COLO829 (cell line): ENCODE measurements at places on chromosomes 5 and 9.
A peak's percentile ranks its signal among the peaks of the same experiment; 100 is the strongest.

GRCh38 chr5:146877783-146878475 lies 628 bp downstream of the PPP2R2B start:
- no peak for DNase-seq

GRCh38 chr5:22391956-22392355 lies 461.2 kb downstream of the CDH12 start:
- DNase-seq = no peak

GRCh38 chr9:74035786-74036185 lies 461.3 kb upstream of the RORB start:
- DNase-seq = peak; percentile 50

- DNase-seq = peak; percentile 87
These were observed 5.5 kb upstream of the AQP3 start for GRCh38 chr9:33452828-33453271.

DNA sequence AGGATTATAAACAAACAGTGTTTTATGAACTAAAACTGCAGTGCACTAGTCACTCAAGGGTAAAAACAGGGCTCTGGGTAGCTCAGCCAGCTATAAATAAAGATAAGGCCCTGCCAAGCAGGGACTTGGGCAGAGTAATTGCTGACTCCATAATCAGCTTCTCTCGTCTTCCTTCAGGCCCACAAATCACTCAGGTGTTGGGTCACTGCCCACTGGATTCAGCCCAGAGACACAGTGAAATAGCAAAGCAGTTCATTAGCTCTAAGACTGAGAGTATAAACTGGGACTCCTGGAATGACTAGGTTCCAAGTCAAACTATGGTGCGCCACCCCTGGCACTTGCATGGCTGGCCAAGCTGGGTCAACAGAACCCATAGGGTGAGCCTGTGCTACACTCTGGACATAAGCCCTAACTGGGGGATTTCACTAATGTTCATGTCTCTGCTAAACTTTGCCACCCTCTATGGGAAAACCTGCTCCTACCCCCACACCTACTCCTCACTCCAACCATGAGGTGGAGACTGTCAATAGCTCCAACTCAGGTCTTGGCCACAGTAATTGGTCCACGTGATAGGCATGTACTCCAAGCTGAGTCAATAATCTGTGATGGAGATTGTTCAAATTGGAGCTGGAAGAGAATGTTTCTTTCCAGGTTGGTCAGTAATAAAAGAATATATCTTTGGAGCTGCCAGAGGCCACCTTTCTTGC lies 158.5 kb downstream of the SLIT3 start:
- no peak for DNase-seq

GRCh38 chr5:7261049-7261448 lies 134.9 kb upstream of the ADCY2 start:
- peak; percentile 17 for DNase-seq

DNA sequence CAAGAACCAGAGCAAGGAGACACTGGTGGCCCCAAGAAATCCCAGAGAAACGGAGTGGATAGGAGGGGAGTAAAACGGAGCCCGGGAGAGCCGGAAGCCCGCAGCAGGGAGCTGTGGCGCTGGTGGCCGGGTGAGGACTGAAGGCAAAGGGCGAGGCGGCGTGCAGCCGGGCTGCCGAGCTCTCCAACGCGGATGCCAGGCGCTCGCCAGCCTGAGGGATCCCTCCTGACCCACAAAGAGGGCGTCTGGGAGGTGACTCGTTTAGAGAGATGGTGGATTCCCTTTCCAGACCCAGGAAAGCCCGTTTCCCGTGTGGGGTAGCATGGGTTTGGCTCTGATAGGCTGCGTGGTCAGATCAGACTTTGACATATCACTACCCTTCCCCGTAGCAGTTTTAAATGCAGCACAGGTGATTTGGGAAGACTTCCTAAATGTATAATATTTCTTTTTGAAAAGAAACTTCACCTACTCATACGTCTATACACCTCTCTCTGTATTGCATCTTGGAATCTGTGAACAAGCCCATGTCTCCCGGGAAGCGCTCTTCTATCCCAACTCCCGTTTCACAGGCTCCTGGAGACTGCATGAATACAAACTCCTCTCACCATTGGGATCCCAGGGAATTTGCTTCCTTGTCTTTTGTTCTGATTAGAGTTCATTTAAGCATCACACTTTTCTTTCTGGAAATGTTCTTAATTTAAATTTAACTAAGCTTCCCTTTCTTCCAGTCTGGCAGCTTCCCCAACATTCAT lies 158.1 kb downstream of the C9orf152 start:
- DNase-seq = no peak

DNA sequence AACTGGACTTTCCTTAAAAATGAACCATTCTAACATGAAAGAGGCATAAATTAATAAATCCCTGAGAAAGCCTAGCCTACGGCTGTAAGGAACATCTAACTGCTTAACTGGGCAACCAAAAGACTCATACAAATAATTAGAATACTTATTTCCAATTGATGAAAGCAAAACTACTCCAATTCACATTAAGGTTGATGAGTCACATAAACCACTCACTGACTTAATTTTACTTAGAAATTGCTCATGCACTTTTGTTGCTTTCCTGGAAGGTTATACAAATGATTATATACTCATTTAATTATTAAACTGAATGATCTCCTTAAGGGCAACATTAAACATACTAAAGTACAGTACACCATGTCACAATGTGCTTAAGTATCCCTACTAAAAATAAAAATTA lies 101.9 kb downstream of the NFIB start:
- DNase-seq = peak; percentile 8

- DNase-seq = no peak
These were observed 1239.1 kb downstream of the CDH12 start for GRCh38 chr5:21613971-21614488.

DNA sequence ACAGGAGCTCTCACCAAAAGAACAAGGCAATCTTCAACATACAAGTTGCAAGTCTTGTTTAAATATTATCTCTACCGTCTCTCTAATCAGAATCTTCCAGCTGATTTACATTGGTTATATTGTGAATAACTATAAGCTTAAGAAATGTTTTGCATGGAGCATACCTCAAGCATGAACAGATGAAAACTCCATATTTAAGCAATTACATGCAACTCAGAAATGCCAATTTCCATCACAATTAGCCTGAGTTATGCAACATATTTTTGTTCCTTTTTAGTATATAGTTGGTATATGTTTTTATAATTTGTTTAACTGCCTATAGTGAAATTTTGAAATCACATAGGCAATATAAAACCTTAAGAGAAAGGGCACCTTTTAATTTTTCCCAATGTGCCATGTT lies 142.5 kb downstream of the DENND1A start:
- no peak for DNase-seq

DNA sequence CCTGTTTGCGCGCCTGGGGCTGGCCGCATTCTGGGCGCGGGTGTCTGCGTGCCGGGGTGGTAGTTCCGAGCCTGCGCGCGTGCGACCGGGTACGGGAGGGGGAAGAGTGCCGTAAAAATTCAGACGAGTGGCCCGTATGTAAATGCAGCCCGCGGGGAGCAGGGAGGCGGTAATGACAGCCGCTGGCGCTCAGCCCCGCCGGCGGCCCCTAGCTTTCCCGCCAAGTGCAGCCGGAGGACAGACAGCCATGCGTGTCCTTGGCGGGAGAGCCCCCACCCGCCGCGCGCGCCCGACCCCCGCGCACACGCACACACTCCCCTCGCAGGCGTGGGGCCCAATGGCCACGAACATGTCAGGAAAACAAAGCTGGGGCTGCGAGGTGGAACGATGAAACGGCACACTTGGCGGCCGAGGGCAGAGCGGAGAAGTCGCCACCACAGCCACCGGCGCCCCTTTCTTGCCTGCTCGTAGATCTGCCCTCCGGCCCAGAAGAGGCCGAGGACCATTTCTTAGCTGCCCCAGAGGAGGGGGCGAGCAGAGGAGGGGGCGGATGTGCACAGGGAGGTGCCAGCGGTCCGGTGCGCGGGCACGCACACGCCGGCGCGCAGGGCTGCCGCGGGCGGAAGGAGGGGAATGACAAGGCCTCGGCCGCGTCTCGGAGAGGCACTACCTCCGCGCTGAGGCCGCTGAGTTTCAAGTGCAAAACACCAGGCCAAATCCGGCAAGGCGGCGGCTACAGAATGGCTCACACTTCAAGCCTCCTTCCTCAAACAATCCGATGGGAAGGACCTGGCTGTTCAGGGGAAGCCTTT lies 208.4 kb downstream of the MEF2C start:
- DNase-seq = no peak

- DNase-seq = no peak
These were observed 5.6 kb upstream of the C5 start for GRCh38 chr9:121055642-121056143.

DNA sequence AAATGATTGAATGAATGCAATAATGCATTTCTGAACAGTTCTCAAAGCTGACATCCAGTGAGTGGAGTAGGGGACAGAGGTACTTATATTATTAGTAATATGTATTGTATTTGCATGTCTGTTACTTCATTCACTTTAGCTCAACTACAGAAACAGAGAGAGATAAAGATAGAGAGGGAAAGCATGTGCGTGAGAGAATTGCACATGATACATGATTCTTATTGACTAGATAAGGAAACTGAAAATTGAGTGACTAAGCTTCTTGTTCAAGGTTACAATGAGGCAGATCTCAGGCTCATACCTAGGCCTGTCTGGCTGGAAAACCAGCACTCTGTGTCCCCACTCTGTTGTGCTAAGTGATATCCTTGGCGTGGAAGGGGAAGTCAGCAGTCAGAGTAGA lies 337.7 kb upstream of the KLF4 start:
- DNase-seq = no peak

DNA sequence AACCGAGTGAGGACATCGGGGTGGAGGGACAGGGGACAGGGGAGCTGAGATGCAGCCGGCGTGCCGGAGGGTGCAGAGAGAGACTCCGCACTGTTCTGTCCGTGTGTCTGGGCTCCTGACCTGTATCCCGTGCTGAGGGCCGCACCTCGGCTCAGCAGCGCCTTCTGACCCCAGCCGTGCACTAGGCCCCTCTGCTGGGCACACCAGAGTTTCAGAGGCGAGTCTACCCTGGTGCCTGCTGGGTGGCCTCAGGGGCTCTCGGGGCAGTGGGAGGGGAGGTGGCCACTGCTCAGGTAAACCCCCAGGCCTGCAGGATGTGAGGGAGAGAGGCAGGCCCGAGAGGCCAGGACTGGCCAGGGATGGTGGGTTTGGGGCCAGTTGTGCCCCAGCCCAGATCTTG lies 100.2 kb downstream of the RXRA start:
- DNase-seq = no peak

GRCh38 chr5:112316006-112316405 lies 103.1 kb downstream of the EPB41L4A start:
- no peak for DNase-seq

GRCh38 chr5:132499440-132500243 lies 9.1 kb upstream of the IRF1 start:
- no peak for DNase-seq

- DNase-seq = no peak
These were observed 318.5 kb downstream of the CDK5RAP2 start for GRCh38 chr9:120261419-120261818.

- DNase-seq = no peak
These were observed 105.0 kb upstream of the TUT7 start for GRCh38 chr9:86459191-86459590.

GRCh38 chr9:94600715-94601114 lies 7.1 kb upstream of the FBP2 start:
- no peak for DNase-seq

DNA sequence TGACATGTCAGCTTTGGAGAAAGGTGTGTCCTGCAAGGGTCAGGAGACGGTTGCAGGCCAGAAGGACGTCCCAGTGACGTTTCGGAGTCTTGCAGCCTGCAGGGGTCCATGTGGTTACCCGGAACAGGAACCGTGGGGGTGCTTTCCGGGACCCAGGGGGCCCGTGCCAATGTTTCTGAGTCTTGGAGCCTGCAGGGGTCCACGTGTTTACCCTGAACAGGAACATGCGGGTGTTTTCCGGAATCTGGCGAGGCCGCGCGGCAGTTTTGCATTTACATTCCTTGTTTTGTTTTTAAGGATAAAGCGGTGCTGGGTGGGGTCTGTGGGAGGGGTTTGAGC lies 30.6 kb downstream of the NKD2 start:
- DNase-seq = no peak

GRCh38 chr5:96816411-96816939 lies 8.7 kb upstream of the ERAP1 start:
- no peak for DNase-seq

GRCh38 chr9:123359546-123359945 lies 3.5 kb downstream of the CRB2 start:
- no peak for DNase-seq

DNA sequence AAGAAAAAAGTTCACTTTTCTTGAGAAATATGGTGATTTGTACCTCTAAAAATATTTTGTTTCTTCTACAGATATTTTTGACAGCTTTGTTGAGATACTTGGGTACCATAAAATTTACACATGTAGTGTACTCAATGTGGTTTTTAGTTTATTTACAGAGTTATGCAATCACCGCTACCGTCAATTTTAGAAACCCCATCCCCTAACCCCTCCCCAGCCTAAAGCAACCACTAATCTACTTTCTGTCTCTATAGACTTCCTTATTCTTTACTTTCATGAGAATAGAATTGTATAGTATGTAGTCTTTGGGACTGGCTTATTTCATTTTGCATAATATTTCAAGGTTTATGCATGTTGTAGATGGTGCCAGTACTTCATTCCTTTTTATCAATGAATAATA lies 45.0 kb upstream of the TDRD7 start:
- DNase-seq = no peak

- no peak for DNase-seq
These were observed 1.0 kb upstream of the PTCH1 start for GRCh38 chr9:95517559-95518425.

DNA sequence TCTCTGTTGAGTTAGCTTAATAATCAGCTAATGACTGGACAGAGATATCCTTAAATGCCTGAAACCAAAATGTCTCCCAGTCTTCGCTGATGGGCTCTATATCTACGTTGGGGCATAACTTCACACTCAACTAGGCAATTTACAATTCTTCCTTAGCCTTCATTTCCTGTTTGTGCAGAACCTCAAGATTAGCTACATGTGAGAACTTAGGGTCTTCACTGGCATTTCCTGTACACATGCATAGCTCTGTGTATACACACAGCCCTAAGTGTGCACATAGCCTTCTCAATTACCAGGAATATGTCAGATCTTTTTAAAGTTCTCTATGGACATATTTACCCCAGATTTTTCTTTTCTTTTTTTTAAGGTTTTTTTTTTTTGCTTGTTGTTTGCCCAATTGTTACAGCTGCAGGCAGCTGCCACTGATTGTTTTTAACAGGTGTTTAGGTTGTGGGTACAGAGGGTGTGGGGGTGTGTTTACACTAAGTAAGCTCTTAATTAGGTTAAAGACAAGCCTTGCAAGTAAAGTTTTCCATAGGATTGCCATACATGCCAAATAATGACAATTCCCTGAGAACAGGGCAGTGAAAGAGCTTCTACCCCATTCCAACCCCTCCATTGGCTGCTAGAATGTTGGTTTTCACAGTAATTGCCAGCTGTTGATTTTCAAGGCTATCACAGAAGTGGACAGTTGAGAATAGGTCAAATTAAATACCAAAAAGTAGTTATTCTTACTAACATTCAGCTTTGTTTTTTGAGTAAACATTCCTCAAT lies 441.0 kb downstream of the TLE4 start:
- DNase-seq = no peak

DNA sequence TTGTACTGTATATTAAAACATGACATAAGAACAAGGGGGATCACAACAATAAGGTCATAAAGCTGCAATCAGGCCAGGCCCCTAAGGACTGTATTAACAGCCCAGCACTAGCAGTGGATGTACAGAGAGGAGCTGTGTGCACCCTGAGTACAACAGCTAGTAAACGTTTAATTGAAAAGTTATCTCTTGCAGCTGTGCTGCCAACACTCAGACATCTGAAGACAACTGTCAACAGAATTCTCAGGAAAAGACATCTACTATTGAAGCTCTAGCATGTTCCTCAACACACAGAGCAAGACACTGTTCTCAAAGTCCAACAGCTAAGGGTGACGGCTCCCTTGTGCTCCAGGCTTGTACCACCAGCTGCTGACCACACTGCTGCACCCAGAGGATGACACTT lies 199.6 kb downstream of the DCP2 start:
- no peak for DNase-seq
